ENCODE measurements at places on chromosomes 4 and X.

DNA sequence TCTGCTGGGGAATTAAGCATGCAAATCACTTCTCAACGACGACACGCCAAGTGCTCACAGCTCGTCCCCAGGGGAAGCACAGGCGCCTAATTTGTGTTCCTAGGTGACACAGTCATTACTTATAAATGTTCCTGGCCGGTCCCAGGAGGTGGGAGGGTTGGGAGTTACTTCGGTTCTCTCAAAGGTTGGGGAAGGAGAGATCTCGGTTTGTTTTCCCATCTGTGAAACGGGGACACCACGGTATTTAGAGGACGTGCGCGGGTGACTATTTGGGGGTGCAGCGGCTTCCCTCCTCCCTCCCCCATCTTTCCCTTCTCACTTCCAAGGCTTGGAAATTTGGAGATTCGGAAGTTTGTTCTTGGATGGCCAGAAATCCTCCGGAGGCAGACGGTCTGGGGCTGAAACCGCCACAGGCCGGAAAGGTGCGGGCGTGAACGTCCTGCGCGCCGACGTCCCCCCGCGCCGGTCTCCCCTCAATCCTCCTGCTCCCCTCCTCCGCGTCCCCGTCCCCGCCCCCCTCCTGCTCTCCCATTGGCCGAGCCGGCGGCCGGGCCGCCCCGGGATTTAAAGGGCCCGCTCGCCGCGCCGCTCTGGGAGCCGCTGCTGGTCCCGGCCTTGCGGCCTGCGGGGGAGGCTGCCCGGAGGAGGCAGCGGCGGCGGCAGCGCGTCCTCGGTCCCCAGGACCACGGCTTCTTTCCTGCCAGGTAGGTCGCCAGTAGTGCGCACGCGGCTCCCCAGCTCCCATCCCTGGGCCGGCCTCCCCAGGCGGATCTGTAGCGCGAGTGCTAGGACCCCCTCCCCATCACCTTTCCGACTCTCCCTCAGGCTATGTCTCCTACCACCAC lies at the start of gene PORCN:
TSS of gene PORCN (plus strand) at position 593 of the 845 bp plus-strand sequence. CDS start 829 bp downstream, outside the sequence.
- no peak for DNase-seq

DNA sequence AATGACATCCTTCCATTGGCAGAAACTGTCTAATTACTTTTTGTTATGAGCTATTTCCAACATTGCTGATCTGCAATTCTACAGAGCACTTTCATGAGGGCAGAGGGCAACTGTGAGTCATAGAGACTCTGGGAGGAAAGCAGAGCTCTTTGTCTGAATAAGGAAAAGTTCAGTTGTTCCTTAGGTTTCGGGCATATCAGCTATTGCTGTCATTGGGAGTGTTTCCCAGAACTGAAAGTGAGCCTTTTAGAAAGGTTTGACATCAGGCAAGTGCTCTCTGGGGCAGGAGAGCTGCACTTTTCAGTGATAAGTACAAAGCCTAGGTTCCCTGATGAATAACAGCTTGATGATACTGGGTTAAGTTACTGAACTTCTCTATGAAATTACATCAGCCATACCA lies 119.2 kb upstream of the EDNRA start:
- DNase-seq = no peak

GRCh38 chrX:152177052-152177451 lies 38.7 kb upstream of the MAGEA10 start:
- no peak for DNase-seq

DNA sequence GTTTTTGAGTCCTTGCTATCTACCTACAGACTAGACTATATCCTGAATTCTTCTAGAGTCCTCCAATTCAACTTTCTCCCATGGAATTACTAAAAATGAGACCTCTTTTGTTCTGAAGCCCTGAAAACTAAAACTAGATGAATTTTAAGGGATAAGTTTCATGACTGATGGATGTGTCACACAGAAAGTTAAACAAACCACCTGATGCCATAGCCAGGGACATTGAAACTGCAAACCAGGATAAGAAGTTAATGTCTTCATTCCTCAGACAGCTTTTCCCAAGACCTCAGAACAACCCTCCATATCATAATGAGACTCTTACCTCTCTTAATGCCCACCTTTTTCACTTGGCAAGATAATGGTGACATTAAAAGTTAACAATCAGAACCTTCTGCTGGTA lies 81.5 kb upstream of the PTPN13 start:
- DNase-seq = no peak

DNA sequence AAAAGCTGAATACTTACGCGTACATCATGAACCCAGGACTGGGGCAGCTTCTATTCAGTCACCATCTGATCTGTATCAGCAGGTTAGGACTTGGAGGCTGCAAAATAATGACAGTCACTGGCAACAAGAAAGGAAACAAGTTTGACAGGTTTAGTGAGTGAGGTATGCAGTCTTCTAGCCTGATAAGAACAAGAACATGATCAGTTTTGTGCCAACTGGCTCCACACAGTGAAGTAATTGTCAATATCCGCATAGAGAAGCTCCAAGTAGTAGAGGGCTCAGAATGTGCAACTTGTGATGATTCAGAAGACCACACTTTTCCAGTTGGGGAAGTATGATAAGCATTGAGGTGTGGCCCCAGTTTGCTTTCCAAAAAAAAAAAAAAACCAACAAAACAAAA lies at the start of gene TMPRSS11F:
TSS of gene TMPRSS11F (minus strand) at position 77 of the 400 bp plus-strand sequence. CDS start at position 28, 49 bp downstream.
- DNase-seq = no peak

- no peak for DNase-seq
These were observed 373.9 kb upstream of the FGF13 start for GRCh38 chrX:139085404-139085803.

- DNase-seq = no peak
These were observed 517.2 kb upstream of the ADGRL3 start for GRCh38 chr4:60682901-60683300.

GRCh38 chr4:10035130-10035529 lies 13.8 kb upstream of the SLC2A9 start:
- no peak for DNase-seq

DNA sequence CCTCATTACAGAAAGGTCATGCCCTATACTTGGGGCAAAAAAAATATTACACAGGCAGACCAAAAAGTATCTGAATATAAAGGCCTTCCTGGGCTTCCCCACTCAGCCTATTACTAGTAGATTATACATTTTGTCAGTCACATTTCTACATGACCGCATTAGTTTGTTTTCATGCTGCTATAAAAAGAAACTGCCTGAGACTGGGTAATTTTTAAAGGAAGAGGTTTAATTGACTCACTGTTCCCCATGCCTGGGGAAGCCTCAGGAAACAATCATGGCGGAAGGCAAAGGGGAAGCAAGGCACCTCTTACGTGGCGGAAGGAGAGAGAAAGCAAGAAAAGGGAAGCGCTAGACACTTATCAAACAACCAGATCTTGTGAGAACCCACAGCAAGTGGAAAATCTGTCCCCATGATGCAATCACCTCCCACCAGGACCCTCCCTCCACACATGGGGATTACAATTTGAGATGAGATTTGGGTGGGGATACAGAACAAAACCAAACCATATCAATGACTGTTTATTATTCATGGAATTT lies 1312.0 kb downstream of the PCDH7 start:
- no peak for DNase-seq

DNA sequence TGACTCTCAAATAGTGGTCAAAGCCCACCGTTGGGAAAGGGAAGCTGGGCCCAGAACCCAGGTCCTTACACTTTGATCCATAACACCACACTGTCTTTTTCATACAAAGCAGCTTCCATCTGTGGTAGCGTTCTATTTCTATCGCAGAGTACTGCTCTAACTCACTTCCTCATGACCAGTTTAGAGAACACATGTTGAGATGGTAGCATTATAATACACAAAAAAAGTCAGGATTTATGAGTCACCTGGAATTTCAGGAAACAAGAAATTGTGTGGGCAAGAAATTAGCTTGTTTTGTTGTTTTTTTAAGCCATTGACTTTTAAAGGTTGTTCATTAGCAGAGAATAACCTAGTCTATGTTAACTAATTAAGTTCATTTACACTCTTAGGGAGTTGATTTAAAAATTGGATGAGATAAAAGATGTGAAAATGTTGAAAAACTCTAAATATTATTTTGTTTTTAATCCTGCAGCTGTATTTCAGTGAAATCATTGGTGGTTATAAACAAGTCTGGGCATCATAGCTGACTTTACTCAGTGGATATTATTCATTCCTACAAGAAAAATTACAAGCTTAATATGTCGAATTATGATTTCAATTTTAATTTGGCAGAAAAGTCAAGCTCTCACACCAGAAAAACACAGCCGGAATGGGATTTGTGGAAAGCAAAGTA lies 1011.1 kb upstream of the HS3ST1 start:
- no peak for DNase-seq

DNA sequence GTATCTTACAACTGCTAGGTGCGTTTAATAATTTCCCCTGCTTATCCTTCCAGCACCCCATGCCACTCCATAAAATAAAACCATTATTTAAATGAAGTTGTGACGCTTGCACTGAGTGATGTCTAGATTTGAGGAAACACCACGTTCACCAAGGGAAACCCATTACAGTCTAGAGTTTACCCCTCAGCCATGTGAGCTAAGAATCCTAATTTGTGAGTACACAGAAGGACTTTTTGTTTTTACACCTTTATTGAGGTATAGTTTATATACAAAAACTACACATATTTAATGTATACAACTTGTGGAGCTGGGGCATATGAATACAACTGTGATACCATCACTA lies 326.8 kb downstream of the RAPGEF2 start:
- DNase-seq = peak; percentile 25

DNA sequence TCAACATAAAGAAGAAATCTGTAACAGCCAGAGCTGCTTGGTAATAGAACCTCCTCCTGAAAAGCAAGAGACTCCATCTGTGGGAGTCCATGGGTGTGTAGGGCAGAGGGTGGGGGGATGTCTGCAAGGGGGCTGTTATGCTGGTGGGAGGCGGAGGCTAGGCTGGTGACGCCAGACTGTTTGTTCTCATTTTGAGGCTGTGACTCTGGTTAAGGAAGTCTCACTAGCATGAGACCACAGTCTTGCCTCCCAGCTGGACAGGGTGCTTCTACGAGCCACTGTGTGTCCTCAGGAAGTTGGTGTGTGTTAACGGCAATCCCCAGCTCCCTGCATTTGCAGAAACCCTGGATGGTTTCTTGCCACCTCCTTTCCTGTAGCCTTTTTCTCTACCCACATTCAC lies 79.8 kb downstream of the NSUN7 start:
- no peak for DNase-seq

GRCh38 chr4:112766422-112766821 lies 129.5 kb downstream of the LARP7 start:
- DNase-seq = no peak

DNA sequence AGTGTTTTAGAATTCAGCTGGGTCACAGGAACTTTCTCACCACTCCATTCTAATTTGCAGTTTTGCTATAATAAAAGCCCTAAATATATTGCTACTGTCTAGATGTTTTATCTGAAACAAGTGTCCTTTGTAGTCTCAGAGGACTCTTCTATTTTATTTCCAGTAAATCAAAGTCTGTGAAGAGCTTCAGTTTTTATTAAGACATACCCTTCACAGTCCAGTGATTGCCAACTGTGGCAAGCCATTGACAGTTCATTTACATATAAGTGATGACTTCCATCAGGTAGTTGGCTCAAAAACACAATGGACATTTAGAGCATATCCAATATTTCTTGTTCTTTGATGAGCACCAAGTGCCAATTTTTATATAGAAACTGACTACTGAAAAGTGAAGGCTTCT lies 466.1 kb downstream of the IQCM start:
- no peak for DNase-seq

- DNase-seq = no peak
These were observed 60.2 kb downstream of the CHRNA9 start for GRCh38 chr4:40395166-40395900.

GRCh38 chr4:134756421-134756820 lies 554.8 kb upstream of the PABPC4L start:
- DNase-seq = no peak

DNA sequence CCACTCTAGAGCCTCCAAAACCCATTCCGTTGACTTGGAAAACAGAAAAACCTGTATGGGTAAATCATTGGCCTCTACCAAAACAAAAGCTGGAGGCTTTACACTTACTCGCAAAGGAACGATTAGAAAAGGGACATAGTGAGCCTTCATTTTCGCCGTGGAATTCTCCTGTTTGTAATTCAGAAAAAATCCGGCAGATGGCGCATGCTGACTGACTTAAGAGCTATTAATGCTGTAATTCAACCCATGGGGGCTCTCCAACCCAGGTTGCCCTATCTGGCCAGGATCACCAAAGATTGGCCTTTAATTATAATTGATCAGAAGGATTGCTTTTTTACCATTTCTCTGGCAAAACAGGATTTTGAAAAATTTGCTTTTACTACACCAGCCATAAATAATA lies 60.8 kb downstream of the ZNF732 start:
- DNase-seq = peak; percentile 46

DNA sequence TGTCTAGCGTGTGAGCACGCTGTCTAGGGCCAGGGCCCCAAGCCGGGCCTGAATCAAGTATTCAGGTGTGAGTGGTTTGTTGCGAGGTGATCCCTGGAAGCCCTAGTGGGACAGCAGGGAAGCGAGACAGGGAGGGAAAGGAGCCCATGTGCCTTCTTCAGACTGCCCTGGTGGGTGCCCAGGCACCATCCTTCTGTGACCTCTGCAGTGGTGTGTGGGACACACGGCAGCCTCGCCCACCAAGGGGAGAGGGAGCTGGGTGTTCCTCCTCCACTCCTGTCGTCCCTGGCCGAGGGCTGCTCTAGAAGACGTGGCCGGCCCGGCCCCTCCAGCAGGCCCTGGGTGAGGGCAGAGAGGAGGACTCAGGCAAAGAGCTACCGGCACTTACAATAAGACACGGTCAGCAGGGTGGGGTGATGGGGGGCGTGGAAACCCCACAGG lies 47.4 kb downstream of the HTRA3 start:
- DNase-seq = no peak

GRCh38 chrX:97402903-97403302 lies 519.2 kb downstream of the RPA4 start:
- DNase-seq = no peak

DNA sequence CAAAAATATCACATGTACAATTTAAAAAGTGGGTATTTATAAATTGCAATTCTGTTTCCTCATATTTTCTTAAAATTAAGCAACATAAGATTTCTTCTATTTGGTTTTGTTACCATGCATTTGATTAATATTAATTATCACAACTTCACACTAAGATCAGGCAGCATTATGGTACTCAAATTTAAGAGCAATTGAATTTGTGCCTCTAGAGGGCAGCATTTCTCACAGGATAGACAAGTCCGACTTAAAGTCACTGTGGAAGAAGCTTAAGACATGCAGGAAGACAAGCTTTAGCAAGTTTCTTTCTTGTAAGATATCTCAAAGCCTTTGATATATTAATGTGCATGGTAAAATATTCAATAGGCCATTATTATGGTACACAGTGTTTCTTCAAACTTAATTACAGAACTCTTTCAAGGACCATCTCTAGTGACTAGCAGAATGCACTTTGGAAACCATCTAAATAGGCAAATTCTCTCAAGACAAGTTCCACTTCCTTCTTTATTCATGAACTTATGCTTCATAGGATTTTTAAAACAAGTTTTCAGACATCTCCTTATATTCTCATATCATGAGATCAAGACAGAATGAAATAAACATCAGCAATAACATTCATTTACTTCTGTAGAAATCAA lies 35.0 kb downstream of the FBXW7 start:
- DNase-seq = peak; percentile 54

GRCh38 chr4:70601422-70602039 lies 9.5 kb downstream of the AMBN start:
- DNase-seq = peak; percentile 78
